A549 treated with Hydrocortisone at 1 μM for 4 hours (cell line): ENCODE measurements at places on chromosomes 5 and 9. TPM values are rescaled to one million over a fixed set of nuclear protein-coding genes. Genes with fewer than 3 reads are reported as not detected.

PFN3 gene
- not detected in 5 replicates for total RNA-seq

ATP6V1G1 gene
- total RNA-seq, result 110 to 134 TPM (median 118 TPM) in 5 replicates

MYMK gene
- total RNA-seq, result not detected in 5 replicates

KCNIP1 gene
- not detected in 5 replicates for total RNA-seq
